ENCODE measurements at places on chromosomes 2 and 18.

DNA sequence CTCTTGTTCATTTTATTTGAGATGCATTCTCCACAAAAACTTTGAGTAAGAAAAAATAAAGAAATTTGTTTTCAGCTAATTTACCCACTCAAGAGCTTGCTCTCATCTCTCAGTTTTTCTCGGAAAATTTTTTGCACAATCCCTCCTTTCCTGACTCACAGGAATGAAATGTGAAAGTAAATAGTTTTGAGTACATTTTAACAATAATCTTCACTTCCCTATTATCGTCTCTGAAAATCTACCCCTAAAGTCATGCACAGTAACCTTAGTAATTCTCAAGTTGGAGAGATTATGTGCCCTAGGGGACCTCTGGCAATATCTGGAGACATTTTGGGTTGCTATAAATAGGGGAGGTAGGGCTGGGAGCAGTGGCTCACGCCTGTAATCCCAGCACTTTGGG, 2.6 kb downstream of the CYB5A start:
- no peak overlapping the region for H3K27ac ChIP-seq
- no peaks in the 10 kb centered on the region for H3K36me3 ChIP-seq
- no peak for DNase-seq
- H3K27me3 ChIP-seq: peaks cover 20% of the 10 kb centered on the region

DNA sequence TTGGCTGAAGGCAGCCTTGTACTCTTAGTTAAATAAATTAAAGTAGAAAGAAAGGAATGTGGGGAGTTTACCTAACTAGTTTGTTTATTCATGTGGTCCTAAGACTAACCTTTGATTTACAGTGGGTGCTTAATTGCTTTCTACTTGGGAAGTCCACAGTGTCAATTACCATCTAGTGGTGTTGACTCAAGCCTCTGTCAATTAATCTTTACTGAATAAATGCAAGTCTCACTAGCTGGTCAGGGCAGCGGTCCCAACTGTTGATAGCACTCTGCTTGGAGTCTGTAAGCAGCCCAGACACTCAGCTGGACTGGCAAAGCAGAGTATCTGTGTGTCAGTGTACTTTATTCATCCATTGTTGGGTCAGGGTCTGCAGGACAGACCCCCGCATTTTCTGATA, 15.8 kb downstream of the ZNF514 start:
- H3K4me1 ChIP-seq: no peaks in the 10 kb centered on the region
- H3K36me3 ChIP-seq: peaks cover 86% of the 10 kb centered on the region
- DNase-seq: no peak
- no peak overlapping the region for H3K4me3 ChIP-seq
- H3K27me3 ChIP-seq: no peaks in the 10 kb centered on the region

DNA sequence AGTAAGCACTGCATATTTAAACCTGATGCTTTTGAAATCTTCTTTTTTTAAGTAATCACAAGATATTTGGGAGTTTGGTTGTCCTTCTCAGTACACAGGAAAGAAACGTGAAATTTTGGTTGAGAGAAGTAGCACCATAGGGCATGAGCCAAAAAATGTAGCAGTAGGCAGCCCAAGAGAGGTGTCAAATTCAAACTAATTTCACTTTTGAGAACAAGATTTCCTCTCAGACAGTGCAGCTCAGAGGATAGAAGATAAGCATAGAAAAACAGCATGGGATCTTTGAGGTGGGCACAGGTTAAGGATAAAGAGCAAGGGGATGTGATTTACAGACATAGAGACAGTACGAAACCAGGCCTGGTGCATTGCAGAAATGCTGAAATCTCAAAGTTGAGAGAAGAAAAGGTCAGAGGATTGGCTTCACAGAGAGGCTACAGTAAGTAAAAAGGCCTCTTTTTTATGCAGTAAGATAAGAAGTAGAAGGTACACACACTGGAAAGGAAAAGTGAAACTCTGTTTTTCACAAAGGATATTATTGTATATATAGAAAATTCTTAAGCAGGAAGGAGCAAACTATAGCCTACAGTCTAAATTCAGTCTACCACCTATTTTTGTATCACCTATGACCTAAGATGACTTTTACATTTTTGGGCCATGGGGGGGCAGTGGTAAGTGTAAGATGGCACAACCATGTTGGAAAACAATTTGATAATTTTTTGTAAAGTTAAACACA, 89.8 kb downstream of the PKP4 start:
- H3K36me3 ChIP-seq: peaks cover 54% of the 10 kb centered on the region
- no peaks in the 10 kb centered on the region for H3K4me1 ChIP-seq
- no peak for DNase-seq
- peaks cover 3% of the 10 kb centered on the region for H3K27me3 ChIP-seq

GRCh38 chr2:225069966-225070365, 27.7 kb upstream of the DOCK10 start:
- no peak overlapping the region for H3K4me3 ChIP-seq
- peaks cover 11% of the 10 kb centered on the region for H3K27me3 ChIP-seq
- H3K4me1 ChIP-seq: no peaks in the 10 kb centered on the region

GRCh38 chr2:237072067-237072931, 13.4 kb upstream of the COPS8 start:
- no peak overlapping the region for H3K27ac ChIP-seq
- no peak overlapping the region for H3K4me3 ChIP-seq
- H3K4me1 ChIP-seq: peaks cover 28% of the 10 kb centered on the region
- H3K27me3 ChIP-seq: peaks cover 5% of the 10 kb centered on the region
